SHP77 (cell line): ENCODE measurements at places on chromosomes 6 and 20.

GRCh38 chr20:6613280-6613861 lies 154.1 kb upstream of the BMP2 start:
- DNase-seq, result peak; percentile 13

- no peak for DNase-seq
These were observed 22.5 kb upstream of the SCAF8 start for GRCh38 chr6:154710689-154711088.

DNA sequence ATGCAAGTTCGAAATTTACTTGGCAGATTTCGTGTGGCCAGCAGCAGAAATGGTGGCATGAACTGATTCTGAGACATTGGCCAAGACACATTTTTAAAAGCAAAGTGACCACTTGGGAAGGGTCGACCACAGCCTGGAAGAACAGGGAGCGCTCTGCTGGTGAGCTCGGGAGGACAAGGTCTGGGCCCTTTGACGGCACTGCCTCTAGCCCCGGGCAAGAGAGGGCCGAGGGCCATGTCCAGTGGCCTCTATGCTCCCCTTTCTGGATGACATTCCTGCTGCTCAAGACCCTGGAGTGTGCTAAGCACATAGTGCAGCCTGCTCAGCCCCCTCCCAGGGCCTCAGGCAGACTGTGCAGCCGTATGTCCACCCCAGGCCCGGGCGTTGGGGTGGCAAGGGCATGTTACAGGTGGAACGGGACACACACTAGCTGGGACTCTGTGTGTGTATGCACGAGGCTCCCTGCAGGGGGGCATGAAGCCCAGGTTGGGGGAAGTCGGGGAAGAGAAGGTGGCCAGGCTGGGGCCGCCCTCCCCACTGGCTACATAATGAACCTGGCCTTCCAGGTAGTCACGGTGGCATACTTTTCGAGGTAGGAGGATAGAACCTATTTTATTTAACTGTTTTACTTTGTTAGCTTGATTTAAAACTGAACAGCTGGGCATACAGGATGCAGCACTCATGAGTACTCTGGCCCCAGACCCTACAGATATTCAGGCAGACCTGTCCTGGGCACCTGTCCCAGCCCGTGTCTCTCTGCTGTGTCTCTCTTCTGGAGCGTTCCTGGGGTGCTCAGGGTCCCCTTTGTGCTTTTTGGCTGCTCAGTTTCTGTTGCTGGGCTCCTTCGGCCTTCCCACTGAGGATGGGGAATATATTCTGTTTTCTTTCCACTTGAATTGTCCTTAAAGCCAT lies 6.4 kb downstream of the SYNJ2 start:
- DNase-seq, result no peak

- DNase-seq, result peak; percentile 5
These were observed 485.3 kb upstream of the BTBD3 start for GRCh38 chr20:11432407-11432806.

GRCh38 chr20:6164421-6165341 lies 41.9 kb upstream of the FERMT1 start:
- DNase-seq, result peak; percentile 92

- DNase-seq, result no peak
These were observed 330.8 kb upstream of the PREP start for GRCh38 chr6:105733556-105734162.

DNA sequence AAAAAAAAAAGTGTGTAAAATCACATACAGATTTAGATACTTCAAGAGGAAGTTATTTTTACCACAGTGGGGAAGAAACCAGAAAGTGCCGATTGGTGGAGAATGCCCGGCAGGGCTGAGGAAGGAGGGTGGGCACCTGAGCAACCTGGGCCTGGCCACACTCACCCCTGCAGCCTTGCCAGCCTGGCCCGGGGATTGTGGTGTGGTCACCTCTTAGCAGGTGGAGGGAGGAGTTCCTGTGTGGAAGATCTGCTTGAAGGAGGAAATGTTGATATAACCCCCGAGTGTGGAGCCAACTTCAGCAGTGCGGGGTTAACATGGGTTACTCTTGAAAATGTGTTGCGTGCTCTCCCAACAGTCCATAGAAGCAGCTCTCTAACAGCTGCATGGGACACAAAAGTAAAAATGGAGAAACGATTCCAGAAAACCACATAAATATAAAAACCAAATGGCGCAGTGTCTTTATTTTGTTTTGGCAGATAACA lies 14.7 kb downstream of the UST start:
- DNase-seq, result no peak

- no peak for DNase-seq
These were observed 4.5 kb downstream of the UBE2C start for GRCh38 chr20:45816951-45817350.

DNA sequence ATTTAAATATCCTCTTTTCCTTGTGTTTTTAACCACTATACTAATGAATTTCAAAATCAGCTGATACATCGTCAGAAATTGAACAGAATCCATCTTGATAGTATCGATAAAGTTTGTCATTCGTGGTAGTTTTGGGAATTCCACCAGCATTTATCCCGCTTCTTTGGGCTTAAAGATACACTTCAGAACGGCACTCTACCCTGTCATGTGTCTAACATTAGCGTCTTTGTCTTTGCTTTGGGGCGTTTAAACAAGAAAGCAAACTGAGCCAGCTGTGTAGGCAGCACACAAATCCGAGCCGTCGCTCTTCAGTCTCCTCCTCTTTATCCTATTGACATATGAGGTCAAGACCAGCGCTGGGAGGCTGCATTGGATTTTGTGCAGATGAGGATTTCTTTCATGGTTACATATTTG lies 27.5 kb upstream of the NHSL1 start:
- DNase-seq, result peak; percentile 45

DNA sequence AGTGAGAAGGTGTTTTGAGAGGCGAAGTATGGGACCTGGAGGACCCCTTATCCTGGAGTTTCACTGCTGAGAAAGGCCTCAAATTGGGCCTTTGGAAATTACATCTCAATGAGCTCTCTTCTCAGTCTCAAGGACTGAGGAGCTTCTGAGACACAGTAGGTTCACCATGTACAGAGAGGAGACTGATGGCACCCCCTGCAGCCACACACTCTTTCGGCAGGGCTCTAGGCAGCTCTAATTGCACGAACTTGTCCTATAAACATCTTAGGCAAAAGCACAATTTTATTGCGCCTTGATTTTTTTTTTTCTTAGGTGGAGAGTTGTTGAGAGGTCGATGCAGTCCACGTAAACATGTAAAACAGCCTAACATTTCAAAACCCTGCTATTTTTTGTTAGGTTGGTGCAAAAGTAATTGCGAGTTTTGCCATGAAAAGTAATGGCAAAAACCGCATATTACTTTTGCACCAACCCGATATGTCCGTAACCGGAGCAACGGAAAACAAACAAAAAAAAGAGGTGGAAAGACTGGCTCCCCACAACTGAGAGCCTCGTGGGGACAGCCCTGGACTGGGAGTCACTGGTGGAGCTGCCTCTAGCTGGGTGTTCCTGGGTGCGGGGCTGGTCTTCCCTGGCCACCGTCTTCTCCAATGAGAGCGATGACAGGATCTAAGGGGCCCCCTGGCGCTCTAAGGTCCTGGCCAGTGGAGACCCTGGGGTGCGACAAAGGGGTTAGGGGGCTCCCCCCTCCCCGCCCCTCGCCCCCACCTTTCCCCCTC lies 84.0 kb upstream of the EYA2 start:
- DNase-seq, result peak; percentile 55

- peak; percentile 0 for DNase-seq
These were observed 78.6 kb upstream of the RBM24 start for GRCh38 chr6:17202526-17202925.

DNA sequence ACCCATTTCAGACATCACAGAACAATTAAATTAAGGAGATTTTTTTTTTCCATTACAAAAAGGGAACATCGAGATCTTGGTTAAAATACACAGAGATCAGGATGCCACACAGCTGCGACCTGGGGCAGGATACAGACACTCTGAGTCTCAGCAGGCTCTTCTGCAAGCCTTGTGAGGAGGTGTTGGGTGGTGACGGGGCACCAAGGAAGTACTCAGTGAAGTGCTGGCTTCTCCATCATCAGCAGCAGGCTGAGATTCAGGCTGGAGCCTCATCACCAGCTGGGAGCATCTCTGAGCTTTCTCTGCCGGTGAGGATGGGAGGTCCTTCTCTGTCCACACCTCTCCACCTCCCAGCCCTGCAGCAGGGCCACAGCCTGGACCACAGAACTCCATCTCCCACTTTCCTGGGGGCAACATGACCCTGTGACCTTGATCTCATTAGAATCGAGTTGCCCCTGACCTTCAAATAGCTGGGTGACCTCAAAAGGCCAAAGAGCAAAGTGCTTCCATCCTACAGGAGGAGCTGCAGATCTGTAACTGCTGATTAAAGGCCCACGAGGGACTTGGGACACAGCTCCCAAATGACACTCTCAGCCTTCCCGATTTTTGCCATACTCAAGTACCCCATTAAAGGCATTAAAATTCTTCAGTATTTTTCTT lies 16.0 kb downstream of the PMEPA1 start:
- DNase-seq, result no peak

GRCh38 chr6:31418251-31418650 lies 14.9 kb downstream of the MICA start:
- no peak for DNase-seq

DNA sequence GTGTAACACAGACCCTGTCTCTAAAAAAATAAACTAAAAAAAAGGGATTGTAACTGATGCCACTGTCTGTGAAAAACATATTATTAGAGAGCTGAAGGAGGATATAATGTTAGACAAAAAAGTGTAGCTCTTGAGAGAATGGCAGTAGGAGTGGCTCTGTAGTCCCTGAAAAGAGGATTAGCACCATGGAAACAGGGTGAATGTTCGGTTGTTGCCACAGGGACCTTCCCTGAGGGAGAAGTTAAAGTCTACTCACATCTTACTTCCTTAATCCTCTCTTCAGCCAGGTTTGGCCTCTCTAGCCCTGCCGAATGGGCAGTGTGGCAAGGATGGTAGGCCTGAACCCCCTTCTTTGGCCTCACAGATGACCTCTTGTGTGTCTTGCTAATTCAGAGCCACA lies 12.1 kb downstream of the SCAND1 start:
- no peak for DNase-seq

DNA sequence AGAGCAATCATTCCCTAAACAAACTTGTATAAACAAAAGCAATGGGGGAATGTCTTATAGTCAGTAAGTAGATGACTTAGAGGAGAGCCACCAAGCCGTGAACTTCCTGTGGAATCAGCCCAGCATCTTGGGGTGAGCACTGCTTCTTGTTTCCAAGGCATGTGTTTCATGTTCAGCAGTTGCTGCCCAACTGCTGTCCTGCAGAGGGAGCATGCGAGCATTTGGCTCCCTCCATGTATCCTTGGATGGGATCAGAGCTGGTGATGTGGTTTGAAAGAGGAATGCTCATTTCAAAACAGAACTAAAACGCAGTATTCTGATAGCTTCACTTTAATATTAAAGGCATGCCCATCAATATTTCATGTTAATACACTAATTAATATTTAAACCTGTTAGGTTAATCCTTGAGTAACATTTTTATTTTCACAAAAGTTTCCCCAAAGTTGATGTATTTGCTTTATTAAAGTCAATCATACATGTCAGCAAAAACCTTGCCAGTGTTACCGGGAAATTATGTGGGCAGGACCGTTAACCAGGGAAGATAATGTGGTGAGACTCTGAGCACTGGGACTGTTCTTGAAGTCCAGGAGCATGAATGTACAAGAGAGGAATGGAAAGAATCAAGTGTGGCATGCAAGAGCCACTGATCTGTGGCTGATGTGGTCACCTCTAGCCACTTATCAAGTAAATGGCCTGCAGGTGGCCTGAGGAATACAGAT lies 172.1 kb upstream of the GGTLC1 start:
- DNase-seq, result peak; percentile 31

DNA sequence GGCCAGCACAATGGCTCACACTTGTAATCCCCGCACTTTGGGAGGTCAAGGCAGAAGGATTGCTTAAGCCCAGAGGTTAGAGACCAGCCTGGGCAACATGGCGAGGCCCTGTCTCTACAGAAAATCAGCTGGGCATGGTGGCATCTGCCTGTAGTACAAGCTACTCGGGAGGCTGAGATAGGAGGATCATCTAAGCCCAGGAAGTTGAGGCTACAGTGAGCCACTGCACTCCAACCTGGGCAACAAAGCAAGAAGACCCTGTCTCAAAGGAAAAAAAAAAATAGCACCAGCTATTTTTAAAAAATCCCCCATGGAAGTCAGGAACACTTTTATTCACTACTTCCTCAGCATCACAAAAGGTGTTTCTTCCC lies 45.2 kb upstream of the FOXQ1 start:
- no peak for DNase-seq

- no peak for DNase-seq
These were observed 3.1 kb downstream of the SHPRH start for GRCh38 chr6:145960918-145961589.

- DNase-seq, result no peak
These were observed 8.9 kb upstream of the MLN start for GRCh38 chr6:33812669-33813068.

- DNase-seq, result no peak
These were observed at the start of gene TFAP2A for GRCh38 chr6:10414756-10415616. TFAP2A (minus strand) TSS chr6:10415074; CDS start chr6:10414991, 83 bp downstream.

GRCh38 chr20:24289737-24290481 lies 179.5 kb upstream of the SYNDIG1 start:
- no peak for DNase-seq

DNA sequence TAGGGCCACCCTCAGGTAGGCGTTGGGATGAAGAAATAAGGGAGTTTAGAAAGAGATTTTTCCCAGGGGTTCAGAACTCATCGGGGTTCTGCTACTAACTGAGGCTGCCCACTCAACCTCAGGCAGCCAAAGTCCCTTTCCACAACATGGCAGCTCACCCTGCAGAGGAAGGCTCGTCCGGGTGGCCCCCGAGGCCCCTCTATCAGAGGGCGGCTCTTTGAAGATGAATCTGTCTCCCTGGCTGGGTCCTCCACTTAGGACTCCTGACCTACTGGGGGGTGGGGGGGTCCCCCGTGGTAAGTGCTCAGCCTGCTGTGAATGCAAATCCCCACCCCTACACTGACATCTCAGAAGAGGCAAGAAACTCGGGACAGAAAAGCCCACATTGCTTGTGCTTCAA lies 182.9 kb downstream of the SOD2 start:
- DNase-seq, result no peak

DNA sequence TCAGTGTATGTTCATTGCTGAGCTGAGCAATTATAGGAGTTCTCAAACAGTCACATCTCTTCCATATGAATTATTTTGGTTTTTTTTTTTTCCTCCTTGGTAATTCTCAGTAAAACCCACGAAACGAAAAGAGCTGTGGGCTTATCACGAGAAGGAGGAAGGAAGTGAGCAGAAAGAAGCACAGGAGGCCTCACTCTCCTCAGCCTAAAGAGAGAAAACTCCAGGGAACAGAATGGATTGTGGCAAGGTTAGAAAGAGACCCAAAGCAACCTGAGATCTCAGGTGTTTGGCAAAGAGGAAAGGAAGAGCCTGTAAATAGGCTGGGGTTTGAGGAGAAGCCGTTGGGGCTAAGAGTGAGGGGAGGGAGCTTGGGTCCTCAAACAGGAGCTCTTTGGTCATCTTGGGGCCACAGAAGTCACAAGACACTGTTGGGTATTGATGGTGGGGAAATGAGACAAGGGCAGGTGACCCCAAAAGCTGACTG lies 67.8 kb upstream of the CITED2 start:
- DNase-seq, result no peak
